ENCODE measurements at places on chromosomes 5 and 9.

DNA sequence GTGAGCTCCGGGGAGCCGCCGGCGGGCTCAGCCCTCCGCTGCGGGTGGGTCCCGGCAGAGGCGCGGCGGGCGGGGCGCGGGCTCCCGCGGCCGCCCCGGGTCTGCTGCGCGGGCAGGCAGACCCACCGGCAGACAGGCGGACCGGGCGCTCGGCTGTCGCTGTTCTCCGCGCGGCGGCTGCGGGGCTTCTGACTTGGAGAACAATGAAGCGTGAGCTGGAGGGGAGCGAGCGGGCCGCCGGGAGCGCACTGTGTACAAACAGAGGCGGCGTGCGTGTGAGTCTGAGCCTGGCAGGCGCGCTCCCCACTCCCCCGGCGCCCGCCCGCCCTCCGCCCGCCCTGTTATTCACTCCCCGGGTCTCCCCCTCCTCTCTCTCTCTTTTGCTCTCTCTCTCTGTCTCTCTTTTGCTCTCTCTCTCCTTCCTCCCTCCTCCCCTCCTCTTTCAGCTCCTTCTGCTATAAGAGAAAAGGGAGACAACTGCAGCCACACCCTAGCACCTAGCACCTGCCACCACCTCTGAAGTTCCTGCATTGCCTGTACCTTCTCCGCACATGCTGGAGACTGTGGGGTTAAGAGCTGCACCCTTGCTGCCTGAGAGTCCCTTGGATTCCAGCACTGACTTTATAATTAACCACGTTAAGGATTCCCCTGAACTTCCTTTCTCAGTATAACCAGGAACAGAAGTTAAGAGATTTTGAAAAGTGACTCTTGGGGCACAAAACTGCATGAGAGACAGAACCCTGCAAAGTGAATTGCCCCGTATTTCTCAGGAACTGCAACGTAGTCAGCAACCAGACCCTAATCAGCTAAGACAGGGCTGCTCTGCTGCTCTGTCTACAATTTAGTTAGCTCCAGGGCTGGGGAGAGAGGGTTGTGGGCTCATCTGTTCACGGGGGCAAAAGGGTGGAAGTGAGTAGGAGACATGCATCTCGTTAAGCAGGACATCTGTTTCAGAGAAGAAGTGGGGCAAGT lies at the start of gene EDIL3:
TSS of gene EDIL3 (minus strand) at position 277 of the 972 bp plus-strand sequence. CDS start 506 bp downstream, outside the sequence.
- no peak for DNase-seq

- DNase-seq, result no peak
Observed at GRCh38 chr9:16223074-16223871, 647.2 kb downstream of the BNC2 start.

GRCh38 chr5:84091127-84091799 lies 293.4 kb downstream of the EDIL3 start:
- DNase-seq, result no peak

- DNase-seq, result peak; percentile 14
Observed at GRCh38 chr9:126397056-126397455, 70.4 kb downstream of the MVB12B start.

- DNase-seq, result no peak
Observed at GRCh38 chr9:21121079-21121478, 20.6 kb downstream of the IFNW1 start.

DNA sequence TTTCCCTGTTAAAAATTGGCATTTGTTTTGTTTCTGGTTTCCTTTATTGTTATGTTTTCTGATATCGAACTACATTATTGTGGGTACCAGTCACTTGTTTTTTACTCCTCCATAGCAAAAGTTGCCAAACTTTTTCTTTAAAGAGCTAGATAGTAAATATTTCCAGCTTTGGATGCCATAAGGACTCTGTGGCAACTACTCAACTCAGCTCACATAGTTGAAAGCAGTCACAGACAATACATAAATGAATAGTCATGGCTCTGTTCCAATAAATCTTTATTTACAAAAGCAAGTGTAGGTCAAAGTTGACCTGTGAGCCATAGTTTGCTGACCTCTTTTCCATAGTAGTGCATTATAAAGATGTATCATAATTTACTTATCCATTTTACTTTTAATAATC lies 305.0 kb downstream of the RASEF start:
- DNase-seq, result no peak

DNA sequence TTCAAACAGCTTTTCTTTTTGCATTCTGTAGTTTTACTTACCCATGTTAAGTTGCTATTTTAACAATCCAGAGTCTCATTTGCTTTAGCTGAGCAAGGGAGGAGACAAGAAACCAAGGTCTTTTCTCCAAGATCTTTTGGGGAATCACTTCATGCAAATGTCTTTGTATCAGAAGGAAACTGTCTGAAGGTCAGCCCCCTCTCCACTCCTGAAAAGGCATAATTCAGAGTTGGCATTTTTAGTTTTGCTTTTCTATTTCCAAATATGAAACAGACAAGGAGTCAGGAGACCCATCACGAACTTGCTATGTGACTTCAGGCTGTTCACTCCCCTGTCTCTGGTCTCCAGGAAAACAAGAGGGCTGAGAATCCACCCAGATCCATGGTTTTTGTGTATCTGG lies 12.3 kb upstream of the TNFSF15 start:
- no peak for DNase-seq

GRCh38 chr5:136018814-136019783 lies 9.7 kb upstream of the TGFBI start:
- no peak for DNase-seq

DNA sequence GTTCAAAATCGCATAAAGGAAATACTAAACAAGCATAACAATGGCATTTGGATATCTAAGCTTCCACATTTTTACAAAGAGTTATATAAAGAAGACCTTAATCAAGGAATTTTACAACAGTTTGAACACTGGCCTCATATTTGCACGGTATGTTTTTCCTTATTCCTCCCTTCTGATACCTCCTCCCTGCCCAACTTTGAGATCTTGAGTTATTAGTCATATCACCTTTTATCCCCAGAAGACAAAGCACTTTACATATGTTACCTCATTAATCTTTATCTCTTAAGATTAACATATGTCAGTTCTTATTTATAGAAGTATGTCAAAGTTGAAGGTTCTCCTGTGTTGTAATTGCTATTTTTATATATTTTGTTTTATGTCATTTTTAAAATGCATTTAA lies 29.8 kb downstream of the TDRD7 start:
- DNase-seq, result no peak

DNA sequence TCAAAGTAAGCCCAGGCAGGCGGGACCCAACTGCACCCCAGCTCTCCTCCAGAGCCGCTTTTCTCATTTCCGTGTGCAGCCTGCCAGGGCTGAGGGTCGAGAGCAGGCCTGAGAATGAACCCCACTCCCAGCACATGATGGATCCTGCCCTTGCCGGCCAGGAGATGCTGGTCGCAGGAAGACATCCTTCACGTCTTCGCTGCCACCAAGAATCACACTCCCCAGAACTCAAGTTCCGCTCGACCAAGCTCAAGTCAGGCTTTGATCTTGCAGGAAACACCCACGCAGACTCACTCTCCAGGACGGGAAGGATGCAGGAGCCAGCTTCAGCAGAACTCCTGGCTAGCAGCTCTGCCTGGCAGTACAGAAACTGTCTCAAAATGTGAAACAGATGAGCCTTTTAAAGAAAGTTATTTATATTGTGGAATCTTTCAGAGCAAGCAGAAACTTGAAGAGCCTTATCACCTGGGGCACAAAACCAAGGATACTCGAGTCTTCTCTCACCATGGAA lies 102.4 kb downstream of the ROR2 start:
- no peak for DNase-seq

DNA sequence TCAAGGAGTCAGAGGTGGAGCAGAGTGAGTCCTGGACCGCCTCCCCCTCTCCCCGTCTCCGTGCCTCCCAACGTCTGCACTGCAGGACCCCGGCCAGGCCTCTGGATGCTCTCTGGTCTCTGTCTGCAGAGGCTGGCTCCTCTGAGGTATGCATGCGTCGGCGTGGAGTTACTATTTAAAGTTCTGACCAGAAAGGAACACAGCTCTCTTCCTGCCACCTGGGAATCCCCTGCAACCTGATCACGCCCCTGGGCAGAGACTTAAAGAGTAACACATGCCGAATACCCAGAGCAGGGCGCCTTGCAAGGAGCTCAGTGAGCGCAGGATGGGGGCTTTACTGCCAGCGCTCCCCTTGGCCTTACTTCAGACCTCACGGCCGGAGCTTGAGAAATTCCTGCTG lies 16.0 kb downstream of the ANXA6 start:
- DNase-seq, result peak; percentile 60

DNA sequence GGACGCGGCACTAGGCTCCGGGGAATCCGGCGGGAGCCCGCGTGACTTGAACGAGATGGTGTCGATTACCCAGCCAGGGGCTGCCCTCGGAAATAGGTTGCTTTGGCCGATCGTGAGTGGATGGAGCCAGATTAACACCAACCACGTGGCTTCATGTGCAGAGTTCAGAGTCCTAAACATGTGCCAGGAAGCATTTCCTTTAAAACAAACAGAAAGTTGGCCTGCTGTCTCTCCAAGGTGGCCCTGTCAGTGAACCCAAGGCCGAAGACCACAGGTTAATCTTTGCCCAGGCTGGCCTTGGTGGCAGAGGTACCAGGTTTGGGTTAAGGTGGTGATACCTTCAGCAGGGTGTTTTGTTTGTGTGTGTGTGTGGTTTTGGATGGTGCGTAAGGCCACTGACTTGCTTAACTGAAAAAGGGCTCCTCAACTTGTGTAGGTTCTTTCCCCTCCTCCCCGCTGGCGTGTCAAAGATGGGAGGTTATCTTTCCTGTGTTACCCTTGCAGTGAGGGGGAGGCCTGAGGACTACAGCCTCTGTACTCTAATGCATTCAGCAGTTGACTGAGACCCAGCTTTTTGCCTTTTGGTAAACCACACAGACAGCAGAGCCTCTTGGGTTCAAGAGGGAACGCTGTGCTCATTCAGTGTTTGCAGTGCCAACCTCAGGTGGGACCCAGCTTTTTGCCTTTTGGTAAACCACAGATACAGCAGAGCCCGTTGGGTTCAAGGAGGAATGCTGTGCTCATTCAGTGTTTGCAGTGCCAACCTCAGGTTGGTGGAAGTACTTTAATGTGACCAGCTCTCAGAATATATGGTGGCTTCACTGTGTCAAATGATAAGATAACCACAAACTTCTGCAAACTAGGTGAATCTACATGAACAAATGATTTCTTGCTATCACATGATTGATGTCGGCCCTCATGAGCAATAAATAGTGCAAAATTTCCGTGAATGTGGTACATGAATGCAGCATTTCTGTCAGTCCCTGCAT lies 1.4 kb downstream of the IQGAP2 start:
- peak; percentile 69 for DNase-seq

DNA sequence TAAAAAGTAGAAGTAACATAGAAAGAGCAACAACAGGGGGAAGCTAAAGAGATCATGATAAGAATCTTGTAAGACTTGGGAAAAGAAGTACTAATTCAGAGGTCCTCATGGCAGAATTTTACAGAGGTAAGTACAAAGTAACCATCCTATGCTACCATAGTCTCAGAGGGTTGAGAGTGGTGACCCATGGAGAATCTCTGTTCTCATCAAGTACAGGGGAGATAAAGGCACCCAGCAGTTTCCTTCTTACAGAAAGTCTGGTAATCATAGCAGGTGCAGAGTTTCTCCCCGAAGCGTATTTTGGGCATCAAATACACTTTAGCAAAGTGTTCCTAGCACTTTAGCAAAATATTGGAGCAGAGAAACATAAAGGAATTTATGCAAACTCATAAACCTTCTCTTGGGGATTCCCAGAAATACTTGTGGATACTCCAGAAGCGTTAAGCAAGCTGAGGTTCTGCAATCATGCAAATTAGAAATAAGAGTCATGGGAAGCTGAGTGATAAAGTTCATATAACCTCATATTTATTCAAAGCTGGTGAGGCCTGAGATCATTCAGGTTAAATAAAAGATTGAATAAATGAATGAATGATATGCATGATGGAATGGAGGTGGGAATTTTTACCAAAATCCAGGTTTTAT lies 101.0 kb upstream of the SMC2 start:
- DNase-seq, result no peak

DNA sequence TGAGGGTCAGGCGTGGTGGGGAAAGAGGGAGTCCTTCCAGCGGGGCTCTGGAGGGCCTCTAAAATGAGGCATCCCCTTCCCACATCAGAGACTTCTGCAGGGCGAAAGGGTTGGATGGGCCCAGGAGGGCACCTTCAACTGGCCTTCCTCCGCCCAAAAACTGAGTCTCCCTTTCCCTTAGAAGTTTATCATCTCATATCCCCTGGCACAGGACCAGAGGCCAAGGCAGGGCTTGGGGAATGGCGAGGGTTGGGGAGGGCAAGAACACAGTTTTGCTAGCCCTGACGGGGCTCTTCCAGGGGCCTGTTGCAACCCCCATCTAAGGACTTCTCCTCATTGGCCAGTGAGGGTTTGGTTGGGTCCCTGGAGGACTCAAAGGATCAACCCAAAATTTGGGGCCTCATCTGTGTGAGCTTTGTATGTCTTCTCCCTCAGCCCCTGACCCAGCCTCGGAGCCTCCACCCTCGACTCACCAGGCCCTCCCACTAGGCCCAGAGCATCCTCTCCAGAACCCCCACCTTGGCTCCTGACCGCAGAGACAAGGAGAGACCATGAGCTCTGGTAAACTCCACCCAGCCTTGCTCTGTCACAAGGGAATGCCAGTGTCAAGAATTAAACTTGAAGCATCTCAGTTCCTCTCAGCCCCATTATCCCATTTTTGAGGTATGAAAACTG lies 24.1 kb downstream of the AQP7 start:
- DNase-seq, result no peak

GRCh38 chr9:134642385-134643181 lies 980 bp downstream of the COL5A1 start:
- no peak for DNase-seq

- no peak for DNase-seq
Observed at GRCh38 chr5:68066277-68066955, 149.1 kb upstream of the PIK3R1 start.

DNA sequence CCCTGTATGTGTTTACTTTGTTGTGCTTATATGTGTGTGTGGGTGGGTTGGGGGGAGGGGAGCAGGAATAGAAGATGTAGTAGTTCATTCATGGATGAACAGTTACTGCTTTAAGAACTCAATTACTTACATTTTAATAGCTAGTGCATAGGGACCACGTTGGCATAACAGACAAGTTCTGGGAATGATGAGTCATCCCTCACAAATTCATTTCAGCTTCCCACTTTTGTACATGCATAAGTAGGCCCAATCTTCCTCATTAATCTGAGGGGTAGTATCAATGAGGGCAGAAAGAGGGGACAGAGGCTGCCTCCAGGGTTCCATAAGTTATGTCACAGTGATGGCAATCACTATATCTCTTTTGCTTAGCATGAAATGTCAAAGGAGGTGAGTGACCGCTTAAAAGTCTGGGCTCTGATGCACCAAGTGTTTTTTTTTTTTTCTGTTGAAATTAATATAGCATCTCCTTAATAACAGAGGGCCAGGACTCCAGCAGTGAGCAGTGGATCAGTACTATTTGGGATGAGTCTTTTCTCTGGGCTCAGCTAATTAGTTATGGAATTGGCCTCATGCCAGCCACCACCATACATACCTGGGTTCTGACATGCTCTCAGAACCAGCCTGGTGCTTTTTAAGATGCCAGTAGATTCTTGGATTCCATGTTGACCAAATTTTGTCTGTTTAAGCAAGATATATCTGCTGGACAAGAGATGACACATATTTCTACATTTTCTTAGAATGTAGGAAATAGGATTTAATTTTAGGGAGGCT lies 37.1 kb downstream of the PRDM6 start:
- DNase-seq, result no peak

GRCh38 chr5:112812549-112812948 lies 48.5 kb upstream of the SRP19 start:
- DNase-seq, result no peak

- no peak for DNase-seq
Observed at GRCh38 chr9:112403614-112404201, 23.8 kb downstream of the HSDL2 start.

GRCh38 chr9:113436728-113437515 lies 26.4 kb downstream of the C9orf43 start:
- no peak for DNase-seq

- DNase-seq, result no peak
Observed at GRCh38 chr5:179242676-179243075, 102.6 kb downstream of the ADAMTS2 start.

- no peak for DNase-seq
Observed at GRCh38 chr9:98575379-98576346, 133.1 kb downstream of the GABBR2 start.
